ENCODE measurements at places on chromosomes 4 and X.

DNA sequence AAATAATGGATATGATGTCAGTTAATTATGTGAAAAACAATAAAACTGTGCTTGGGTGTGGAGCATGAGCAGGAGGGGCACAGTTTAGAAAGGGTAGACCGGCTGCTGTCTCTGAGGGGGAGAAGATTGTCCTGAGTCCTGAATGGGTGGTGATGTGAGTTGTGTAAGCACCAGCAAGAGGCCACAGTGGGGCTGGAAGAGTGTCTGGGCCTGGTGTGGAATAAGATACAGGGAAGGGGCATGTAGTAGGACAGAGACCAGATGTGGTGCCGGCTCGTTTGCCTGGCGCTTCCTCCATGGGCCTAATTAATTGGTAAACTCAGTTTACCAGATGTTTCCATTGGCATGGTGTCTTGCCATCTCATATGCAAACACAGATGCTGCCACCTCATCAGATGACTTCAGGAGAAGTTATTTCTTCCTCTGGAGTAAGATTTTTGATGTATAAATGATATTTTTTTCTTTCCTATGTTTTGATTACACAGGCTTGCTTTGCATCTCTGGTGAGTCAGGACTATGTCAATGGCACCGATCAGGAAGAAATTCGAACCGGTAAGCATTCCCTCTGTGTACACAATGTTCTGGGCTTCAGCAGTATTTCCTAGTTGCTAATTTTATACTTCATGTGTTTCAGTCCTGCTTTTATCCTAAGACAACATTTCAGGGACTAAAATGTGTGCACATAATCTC, 5.1 kb downstream of the MED28 start:
- no peak for DNase-seq

DNA sequence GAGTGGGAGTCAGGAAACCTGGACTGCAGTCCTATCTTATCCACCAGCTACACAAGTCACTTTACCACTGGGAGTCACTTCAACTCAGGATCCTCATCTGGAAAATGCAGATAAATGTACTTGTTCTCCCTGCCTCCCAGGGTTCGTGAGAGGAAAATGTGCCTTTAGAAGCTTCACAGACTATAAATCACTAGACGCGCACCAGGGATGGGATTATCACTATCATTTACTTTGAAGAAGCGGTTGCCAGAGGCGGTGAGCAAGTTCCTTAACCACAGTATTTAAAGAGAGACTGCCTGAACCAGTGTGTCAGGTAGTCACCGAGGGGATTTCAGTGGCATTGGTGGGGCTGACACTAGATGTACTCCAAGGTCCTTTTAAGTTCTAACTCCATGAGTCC, 219.5 kb downstream of the HS6ST2 start:
- DNase-seq = no peak

DNA sequence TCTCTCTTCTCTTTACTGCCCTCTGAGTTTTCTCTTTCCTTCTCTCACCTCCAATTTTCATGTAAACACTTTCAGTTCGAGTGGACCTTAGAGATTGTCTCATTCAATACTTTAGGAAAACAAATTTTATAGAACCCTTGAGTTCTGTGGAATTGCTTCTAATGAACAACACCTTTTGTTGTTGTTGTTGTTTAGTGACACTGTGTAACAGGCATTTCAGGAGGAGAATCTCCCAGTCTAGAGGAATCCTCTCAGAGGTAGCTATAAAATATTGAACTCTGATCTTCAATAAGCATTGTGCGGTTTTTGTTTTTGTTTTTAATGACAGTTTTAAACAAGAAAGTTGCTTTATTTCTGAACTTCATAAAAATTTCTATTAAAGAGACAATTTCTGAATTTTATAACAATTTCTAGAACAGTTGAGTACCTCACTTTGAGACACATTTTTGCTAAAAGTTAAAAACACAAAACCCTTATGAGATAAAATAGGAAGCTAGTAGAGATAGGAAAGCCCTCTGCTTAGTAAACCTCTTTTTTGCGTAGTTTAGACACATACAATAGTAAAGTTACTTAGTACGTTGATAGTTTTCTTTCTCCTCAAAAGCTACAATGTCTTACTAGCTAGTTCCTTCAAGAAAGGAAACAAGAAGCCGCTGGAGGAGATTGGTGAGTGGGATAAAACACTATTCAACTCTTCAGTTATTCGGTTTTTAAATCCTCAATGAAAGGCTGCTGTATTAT, 38.8 kb downstream of the CLCN3 start:
- no peak for DNase-seq

GRCh38 chrX:46850771-46851170, 13.9 kb downstream of the RP2 start:
- DNase-seq = no peak

GRCh38 chr4:164937576-164938270, 39.7 kb downstream of the TRIM61 start:
- no peak for DNase-seq

DNA sequence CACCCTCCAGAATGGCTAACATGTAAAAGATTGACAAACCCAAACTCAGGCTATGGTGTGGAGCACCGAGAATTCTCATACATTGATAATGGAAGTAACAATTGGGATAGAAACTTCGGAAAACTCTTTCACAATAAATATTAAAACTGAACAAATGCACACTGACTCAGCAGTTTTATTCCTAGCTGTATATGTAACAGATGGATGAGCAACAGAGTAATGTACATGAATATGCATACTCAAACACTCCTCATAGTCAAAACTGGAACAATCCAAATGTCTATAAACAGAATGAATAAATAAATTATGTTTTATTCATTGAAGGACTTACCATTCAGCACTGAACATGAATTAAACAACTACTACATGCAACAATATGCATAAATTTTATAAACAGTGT, 37.1 kb upstream of the PDE5A start:
- no peak for DNase-seq

GRCh38 chrX:71103110-71103983, 3.2 kb downstream of the CXorf65 start:
- DNase-seq = no peak

- no peak for DNase-seq
Observed at GRCh38 chr4:67550857-67551256, 5.6 kb upstream of the CENPC start.

DNA sequence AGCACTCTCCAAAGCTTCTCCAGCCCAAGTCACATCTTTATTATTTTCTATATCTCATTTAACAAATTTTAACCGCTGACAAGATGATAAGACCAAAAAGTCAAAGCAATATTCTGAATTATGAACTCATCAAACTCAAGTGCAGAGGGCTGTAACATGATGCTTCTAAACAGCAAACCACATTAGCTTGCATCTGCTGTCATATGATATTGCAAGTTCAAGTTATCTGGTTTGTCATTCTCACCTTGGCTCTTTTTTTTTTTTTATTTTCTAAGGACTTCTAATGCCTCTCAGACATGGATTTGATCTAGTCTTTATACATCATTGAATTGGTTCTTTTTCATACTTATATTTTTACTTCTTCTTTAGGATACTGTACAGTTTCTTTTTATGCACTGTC, 93.4 kb downstream of the SLC10A7 start:
- DNase-seq = no peak

- DNase-seq = no peak
Observed at GRCh38 chrX:63250253-63250868, 100.8 kb downstream of the SPIN4 start.

DNA sequence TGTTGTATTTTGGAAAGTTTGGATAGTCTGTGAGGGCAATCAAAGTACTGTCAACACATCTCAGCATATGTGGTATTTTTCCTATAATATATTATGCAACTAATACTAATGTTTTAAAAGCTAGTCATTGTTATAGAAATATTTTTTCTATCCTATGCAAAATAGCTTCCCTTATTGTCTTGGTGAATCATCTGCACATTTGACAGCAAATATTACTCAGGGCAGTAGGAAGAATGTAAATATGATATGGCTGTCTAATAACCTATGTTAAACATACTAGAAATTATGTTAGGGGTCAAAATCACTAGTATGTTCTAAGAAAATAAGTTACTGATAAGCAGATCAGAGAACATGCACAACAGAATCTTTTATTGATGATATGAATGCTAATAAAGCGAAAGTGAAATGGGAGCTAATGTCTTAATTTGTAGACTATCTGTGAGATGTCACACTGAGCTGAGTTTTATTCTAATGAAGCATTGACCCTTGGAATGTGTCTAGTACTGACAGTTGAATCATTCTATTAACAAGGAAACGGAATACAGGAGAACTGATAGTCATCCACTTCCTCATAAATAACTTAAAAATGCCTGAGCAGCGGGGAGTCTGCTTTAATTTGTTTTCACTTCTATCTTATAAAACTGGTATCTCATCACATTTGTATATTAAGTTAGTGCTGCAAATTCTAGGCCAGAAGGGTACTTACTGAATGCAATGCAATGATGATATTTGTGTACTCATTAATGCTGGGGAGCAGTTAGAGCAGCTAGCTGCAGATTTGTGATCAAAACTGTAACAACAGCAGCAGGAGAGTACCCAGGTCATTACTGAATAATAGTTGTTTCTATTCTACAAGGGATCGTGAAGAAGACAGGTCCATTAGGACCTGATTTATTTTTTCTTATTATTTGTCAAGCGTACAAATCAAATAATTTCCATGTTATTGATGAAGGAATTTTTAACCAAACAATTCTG, 440.3 kb upstream of the AADAT start:
- DNase-seq = no peak

DNA sequence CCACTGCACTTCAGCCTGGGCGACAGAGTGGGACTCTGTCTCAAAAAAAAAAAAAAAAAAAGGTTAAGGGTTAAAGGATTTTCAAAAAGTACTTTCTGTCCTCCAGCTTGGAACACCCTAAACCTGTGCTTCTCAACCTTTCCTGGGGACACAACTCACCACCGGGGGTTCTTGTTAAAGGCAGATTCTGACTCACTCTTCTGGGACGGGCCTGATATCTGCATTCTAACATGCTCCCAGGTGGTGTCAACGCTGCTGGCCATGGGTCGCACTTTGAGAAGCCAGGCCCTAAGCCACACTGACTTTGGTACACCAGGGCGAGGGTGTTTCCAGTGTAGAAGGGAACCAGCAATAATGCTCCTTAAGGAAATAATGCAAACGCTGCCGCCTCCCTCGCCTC, 46.1 kb downstream of the AFAP1 start:
- no peak for DNase-seq

- DNase-seq = no peak
Observed at GRCh38 chrX:78042601-78043000, 61.4 kb upstream of the PGK1 start.

GRCh38 chr4:168551211-168551610, 54.4 kb downstream of the PALLD start:
- DNase-seq = no peak

DNA sequence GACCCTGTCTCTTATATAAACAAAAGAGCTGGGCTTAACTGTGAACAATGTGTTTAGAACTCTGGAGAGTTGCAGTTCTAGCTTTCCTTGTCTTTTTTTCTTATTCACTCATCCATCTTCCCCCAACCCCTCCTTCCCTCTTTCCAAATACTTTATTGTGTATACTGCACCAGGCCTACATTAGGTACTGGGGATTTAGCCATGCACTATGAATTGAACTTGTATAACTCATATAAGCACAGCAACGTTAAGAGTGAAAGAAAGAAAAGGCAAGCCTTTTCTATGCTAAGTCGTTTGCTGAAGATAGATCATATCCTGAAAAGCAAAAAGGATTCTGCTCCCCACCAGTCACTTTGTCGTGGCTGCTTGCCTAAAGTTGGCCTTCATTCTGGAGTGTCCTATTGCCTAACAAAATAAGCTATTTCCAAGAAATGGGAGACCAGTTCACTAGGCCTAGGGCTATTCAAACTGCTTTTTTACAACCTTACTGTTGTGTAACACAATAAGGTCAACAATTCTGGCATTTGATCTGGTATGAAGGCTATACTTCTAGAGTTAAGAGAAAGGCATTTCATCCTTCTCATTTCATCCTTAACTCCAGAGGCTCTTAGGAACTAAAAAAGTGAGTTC, 32.2 kb downstream of the CCNI start:
- no peak for DNase-seq

DNA sequence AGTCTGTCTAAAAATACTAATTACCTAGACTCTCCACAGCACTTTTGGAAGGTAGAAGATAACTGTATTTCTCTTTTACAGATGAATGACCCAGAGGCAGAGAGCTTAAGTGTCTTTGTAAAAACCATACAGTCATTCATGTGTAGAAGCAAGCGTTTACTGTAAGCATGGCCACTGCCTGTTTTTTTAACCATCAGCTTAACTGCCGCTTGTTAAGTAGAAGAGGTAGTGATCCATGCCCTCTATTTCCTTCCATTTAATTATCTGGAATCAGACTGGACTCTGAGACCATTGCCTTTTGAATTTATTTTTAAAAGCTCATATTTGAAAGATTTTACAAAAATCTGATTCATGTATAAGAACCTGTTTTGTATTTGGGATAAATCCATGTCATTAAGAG, 111.2 kb upstream of the TECRL start:
- no peak for DNase-seq

GRCh38 chr4:41196633-41197332, 17.6 kb downstream of the APBB2 start:
- DNase-seq = no peak

- no peak for DNase-seq
Observed at GRCh38 chrX:40622479-40623138, 619 bp upstream of the MPC1L start.

- DNase-seq = no peak
Observed at GRCh38 chrX:11591723-11592346, 73.9 kb downstream of the ARHGAP6 start.

DNA sequence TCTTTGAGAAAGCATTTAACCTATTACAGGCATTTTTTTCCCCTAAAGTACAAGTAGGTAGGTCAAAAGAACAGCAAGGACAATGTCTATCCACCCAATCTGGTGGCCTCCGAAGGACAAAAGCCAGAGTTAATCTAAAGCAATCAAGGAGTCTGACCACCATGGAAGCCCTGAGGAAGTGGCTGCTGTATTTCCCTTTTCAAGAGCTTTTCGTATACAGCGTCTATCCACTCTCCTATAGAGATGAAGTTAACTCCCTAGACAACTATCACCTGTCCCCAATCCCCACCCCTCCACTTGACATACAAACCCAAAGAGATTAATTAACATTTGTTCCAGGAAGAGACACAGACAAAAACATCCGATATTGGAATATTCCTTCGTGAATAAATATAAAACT, 85.5 kb downstream of the SNCA start:
- no peak for DNase-seq

GRCh38 chr4:147349193-147349592, 131.7 kb upstream of the EDNRA start:
- DNase-seq = no peak
